ENCODE measurements at places on chromosomes 1 and 21.

- DNase-seq, result no peak
Observed at GRCh38 chr1:42003433-42003832, 84.7 kb upstream of the HIVEP3 start.

DNA sequence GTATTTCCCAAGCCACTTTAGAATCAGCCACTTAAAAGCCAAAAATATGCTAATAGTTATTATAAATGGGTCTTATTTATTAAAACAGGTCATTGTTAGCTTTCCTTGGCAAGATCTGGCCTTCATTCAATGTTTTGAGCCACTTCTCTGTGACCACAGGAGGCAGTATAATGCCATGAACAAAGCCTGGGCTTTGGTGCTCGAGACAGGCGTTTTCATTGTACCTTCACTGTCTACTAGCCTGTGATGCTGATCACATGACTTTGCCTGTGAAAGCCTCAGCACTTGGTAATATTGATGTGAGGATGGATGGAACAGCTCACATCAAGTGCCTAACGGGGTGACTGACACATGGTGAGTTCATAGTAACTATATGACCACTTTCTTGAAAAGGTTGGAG, 217.0 kb downstream of the RWDD3 start:
- no peak for DNase-seq

DNA sequence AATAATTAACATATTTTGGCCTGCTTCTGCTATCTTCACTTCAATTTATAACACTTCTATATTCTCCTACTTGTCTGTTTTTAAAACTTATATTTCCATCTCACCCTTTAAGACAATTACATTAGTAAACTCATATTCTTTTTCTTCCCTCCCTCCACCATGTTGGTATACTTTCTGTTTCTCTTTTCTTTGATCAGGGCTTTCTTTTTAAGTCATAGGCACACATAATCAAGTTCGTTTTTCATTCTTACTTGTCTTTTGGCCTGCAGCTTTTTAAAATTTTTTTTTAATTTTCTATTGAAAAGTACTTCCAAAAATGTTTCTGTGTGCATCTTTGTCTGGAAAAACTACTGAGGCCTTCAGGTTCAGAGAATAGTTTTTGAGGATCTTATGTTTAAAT, 2.3 kb downstream of the PYHIN1 start:
- no peak for DNase-seq

GRCh38 chr1:89706700-89707012, 73.7 kb downstream of the LRRC8C start:
- DNase-seq, result no peak

DNA sequence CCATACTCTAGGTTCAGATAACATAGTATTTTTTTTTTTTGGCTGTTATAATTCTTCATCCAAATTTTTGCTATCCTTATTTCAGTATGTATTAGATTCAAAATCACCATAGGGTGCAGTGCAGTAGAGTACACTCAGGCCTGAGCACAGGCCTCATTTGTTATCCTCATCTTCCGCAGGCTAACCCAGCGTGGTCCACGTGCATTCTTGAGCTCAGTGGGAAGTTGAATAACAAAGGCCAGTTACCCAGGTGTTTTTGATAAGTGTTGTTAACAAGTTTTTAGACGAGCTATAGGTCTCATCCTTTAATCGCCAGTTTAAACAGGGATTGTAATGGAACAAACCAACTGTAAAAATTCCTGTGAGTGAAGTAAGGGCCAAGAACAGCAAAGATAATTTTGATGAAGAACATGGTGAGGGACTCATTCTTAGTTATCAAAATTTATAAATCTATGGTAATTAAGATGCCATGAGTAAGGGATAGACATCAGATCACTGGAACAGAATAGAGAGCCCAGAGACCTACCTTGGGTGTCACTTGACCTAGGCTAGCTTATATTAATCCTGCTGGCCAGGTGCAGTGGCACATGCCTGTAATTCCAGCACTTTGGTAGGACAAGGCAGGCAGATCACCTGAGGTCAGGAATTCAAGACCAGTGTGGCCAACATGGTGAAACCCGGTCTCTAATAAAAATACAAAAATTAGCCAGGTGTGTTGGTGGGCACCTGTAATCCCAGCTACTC, 22.0 kb downstream of the FLVCR1 start:
- DNase-seq, result no peak

DNA sequence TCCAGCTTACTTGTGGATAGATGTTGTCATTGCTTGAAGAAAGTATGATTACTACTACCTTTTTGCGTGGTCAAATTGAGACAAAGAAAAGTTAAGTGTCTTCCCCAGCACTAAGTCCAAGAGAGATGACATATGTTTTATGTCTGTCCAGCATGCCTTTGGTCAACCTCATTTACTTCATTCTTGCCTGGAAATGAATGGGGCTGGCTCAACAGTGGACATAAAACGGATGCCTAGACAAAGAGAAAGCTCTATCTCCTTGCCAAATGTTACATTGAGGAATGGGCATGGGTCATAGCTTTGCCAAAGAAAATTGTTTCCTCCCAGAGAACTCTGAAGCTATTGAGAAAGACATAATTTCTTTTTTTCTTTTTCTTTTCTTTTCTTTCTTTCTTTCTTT, 82.4 kb upstream of the PLPPR4 start:
- DNase-seq, result no peak

GRCh38 chr1:200473698-200474371, 64.0 kb upstream of the ZNF281 start:
- no peak for DNase-seq

DNA sequence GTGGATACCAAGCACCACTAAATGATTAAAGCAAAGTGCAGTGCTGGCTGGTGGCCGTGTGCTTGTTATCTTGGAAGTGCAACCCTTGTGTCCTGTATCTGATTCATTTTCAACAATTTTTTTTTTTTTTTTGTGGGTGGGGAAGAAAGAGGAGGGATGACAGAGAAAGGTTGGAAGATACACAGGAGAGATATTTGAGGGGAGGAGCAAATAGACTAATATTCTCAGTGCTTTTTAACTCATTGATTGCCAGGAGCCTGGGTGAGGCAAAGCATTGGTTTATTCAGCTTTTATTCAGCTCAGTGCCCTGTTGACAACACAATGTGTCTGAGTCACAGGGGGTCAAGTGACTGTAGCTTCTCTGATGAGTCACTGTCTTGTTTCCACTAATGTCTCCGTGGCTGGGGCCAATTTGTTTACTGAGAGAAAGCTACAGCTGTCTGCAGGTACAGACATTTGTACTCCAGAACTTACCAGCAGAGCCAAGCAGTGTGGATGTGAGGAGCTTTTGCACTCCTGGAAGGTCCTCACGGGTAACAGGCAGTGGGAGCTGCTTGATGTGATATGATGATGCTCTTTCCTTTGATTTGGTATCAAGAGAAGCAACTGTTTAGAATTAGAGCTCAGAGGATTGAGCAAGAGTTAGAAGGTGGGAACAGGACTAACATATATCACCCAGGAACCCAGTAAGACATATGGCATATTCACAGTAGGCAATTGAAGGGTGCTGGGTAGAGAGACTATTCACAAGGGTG, 23.6 kb upstream of the DNM3 start:
- no peak for DNase-seq

DNA sequence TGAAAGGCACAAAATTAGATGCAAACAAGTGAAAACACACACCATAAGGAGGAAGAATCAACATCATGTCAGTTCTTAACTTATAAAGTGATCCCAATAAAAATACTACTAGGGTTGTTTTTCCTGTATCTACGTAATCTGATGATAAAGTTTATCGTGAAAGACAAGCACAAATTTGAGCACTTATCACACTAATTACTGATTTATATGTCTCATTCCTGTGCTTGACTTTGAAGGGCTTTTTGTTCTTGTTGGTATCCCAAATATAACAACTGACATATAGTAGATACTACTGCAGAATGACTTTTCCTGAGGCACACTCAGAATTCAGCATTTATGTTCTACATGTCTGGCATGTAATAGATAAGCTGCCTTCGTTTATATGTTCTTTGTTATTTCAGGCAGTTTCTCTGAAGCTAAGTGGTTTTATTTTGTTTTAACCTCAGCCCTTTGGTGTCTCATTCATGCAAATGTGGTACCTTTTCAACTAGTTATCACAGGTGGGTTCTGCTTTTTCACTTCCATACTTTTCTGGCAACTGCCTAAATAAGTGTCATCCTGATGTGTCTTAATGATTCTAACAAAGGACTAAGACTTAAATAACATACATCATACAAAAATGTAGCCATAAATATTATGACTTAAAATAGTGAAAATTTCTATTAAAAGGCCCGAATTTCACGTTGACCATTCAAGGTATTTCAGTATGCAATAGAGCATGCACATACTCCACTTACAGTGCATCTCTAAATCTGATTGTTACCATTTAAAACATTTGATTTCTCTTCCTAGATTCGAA, 73.2 kb downstream of the LRRC8C start:
- no peak for DNase-seq
